ENCODE measurements at places on chromosomes 13 and 19.
A peak's percentile ranks its signal among the peaks of the same experiment; 100 is the strongest.

DNA sequence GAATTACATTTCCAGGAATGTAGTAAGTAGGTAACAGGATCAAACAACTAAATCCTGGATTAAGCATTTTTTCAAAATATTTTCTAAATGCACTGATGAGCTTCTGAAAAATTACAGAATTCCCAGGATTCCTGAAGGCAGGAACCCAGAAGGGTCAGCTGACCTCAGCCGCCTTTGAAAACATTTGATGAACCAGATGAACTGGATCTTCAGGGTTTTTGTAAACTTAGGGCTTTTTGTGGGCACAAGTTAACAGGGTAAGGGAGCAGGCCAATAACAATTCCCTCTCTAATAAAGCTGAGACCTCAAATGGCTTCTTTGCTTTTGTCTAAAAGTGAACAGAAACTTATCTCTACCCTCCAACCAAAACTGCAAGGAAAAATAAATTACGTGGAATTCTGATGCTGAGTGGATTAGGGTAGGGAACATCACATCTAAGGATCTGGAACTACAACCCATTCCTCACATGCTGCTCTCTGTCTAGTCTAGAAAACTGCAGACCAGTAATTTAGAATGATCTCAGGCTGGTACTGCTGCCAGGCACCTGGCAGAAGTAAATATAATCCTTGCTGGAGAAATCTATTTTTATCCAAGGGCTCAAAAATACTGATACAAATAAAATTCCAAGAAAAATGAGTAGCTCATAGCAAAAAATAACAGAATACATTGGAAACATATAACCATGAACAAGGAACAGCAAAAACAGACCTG lies 48.2 kb upstream of the N4BP2L1 start:
- DNase-seq, result no peak

- DNase-seq, result no peak
Observed at GRCh38 chr19:21604351-21604926, 99.0 kb downstream of the ZNF429 start.

GRCh38 chr13:100306030-100306429 lies 217.1 kb downstream of the PCCA start:
- DNase-seq, result no peak

DNA sequence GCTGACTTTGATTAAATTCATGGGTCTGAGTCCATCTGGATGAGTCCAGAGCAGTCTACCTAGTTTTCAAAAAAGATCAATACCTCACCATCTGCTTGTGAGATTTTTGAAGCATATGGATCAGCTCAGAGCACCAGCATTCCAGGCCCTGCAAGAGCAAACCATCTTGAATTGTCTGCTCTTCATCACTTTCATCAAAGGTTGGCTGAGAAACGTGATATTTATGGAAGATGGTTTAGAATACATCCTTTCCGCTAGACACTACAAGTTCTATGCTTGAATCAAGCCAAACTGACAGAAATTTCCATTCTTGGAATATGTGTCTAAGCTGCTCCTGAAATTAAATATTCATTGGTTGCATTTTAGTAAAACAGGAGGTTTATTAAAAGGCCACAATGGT lies 190.3 kb downstream of the KCNRG start:
- no peak for DNase-seq

GRCh38 chr13:68304286-68304893 lies 1074.3 kb upstream of the PCDH9 start:
- DNase-seq, result no peak

GRCh38 chr19:29873024-29873800 lies 61.4 kb downstream of the CCNE1 start:
- DNase-seq, result peak; percentile 60

GRCh38 chr19:44807652-44808462 lies 1.0 kb upstream of the BCAM start:
- no peak for DNase-seq

DNA sequence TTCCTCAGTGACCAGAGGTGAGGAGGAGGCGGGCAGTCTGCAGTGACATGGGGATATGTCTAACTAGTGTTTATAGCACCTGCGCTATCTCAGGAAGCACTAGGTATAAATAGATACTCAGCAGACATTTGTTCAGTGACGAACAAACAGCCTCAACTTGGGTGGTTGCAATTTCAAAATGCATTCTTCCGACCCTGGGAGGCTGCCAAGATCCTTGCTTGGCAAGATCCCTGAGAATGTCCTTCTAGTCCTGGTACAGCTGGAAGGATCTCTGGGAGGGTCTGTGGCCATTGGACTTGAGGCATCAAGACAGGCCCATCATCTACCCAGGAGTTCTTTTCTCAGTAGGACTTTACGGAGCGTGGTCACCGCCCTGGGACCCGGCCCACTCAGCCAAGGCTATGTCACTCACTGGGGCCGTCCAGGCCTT lies 299.5 kb downstream of the ZNF536 start:
- DNase-seq, result no peak

GRCh38 chr19:58325311-58326022 lies 1.3 kb upstream of the ZSCAN22 start:
- DNase-seq, result no peak

DNA sequence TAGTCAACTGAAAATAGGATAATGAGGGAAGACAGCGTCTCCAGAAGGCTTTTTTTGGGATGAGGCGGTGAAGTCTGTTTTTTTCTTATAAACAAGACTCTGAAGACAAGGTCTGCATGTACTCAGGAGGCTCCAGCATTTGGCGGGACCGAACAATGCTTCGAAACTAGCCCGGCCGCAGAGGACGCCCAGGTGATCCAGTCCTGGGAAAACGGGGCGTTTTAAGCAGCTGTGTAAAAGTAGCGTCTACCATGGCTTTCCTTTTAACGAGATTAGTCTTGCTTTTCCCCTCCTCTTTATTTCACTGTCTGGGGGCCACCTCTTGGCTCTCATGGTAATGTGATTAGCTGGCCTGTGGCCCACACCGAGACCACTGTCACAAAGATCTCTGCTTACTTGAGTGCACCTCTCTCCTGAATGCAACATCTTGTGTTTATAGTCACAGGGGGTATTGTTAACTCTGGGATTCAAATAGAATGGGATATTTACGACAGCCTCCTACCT lies 29.4 kb upstream of the GTF3A start:
- no peak for DNase-seq

- DNase-seq, result no peak
Observed at GRCh38 chr19:8097681-8098567, 45.4 kb downstream of the CCL25 start.

DNA sequence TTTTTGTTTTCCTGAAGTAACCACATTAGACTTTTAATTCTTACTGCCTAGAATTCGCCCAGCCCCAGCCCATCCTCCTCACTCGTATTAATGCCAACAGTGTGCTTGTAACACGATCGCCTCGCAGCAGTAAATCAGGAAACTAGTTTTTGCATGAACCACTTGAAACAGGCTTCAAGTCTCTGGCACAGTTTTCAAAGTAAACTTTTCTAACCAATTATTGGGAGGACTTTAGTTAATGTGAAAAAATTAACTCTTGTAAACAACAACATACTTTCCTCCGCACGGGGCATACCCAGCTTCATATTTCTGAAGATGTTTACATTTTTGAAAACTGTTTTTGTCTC lies 39.2 kb downstream of the TNFRSF19 start:
- no peak for DNase-seq

GRCh38 chr13:36131931-36132297 lies 732 bp upstream of the DCLK1 start:
- DNase-seq, result no peak

- no peak for DNase-seq
Observed at GRCh38 chr13:71461892-71462291, 405.1 kb downstream of the DACH1 start.

DNA sequence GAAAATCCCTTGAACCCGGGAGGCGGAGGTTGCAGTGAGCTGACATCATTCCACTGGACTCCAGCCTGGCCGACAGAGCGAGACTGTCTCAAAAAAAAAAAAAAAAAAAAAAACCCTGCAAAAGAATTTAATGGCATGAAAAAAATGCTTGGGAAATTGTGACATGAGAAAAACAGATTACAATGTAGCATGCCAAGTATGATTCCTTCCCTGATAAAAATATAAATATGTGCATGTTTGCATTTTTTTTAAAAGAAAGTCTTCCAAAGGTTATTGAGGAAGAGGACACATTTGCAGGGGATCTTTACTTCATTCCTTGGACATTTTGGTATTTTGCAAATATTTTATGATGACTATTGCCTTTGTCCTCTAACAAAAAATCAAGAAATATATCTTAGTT lies 14.5 kb upstream of the ZBTB32 start:
- no peak for DNase-seq

DNA sequence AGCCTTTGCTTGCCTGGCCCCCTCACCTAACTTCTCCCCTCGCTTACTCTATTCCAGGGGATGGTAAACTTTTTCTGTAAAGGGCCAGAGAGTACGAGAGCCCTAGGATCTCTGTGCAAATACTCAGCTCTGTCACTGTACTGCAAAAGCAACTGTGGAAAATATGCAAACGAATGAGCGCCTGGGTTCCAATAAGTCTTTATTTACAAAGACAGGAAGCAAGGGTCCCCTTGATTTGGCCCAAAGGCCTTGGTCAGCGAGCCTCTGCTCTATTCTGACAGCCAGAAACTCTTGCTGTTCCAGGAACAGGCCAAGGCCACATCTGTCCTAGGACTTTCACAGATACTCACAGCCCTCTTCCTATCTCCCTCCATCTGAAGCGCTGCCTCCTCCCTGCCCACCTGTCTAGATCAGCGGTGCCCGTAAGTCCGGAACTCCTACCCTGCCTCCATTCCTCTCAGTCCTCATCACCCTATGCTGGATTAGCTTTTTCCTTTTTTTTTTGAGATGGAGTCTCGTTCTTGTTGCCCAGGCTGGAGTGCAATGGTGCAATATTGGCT lies 37.3 kb downstream of the OPA3 start:
- no peak for DNase-seq

GRCh38 chr19:5037936-5038335 lies 69.0 kb downstream of the KDM4B start:
- DNase-seq, result no peak

DNA sequence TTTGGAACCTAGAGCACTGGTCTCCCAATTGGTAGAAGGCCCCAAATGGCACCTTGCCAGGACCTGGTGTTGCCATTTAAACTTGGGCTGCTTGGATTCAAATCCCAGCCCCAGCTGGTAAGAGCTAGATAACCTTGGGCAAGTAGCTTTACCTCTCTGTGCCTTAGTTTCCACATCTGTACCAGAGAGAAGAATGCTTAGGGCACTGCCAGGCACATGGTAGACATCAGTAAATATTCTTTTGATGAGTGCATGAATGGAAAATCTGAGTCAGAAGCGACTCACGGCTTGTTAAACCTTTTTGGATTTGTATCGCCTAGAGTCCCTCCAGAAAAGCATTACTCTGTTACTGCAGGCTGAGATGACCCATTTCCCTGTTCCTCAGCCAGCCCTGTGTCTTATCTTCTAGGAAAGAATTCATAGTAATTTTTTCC lies 90.9 kb downstream of the SIPA1L3 start:
- DNase-seq, result no peak

- no peak for DNase-seq
Observed at GRCh38 chr13:23570099-23570920, at the start of gene TNFRSF19. Gene TNFRSF19 (plus strand): TSS chr13:23570412. CDS start chr13:23590184, 19,772 bp downstream.

- no peak for DNase-seq
Observed at GRCh38 chr13:97548138-97548537, 114.2 kb downstream of the RAP2A start.

GRCh38 chr13:40342461-40342860 lies 324.0 kb downstream of the FOXO1 start:
- DNase-seq, result no peak

- no peak for DNase-seq
Observed at GRCh38 chr19:1284293-1284978, 1.2 kb upstream of the EFNA2 start.

- DNase-seq, result peak; percentile 53
Observed at GRCh38 chr13:46593398-46593797, 40.4 kb downstream of the LRCH1 start.

DNA sequence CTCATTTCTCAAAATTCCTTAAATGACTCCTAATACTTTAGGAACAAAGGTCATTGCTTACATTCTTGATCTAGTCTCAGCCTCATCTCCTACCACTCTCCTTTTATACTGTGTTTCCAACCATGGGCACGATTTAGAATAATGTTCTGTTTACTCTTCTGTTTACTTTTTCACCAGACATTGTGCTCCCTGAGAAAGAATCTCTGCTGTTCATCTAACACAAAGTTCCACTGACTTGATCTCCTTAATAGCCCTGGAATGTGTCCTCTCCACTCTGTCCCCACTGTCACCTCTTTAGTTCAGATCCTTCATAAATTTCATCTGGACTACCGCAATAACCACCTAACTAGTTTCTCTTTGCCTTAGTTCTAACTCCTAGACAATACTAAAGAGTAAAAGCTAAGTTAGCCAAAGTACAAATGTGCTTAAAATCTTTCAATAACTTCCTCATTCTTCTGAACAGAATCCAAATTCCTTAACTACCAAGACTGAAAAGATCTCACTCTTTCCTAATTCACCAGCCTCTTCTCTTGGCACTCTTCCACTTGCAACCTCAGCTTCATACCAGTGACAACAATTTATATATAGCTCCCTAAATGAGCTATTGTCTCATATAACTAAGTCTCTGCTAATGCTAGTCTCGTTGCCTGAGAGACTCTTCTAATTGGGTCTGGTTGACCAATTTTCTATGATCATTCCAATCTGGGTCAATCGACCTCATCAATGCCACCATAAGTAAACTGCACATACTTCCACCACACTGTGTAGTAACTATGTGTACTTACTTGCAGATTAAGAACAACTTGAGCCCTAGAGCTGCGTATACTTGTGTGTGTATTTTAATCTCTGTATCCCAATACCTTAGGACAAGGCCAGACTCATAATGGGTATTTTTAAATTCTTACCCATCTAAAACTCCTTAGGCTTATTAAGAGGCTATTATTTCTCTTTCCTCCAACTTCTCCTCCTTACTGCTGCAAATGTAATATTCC lies 179.9 kb downstream of the VWA8 start:
- DNase-seq, result no peak

GRCh38 chr13:31045286-31046081 lies 113.0 kb downstream of the TEX26 start:
- peak; percentile 61 for DNase-seq

GRCh38 chr19:12933287-12934072 lies at the start of gene FARSA:
Gene FARSA (minus strand): TSS chr19:12933711. CDS start chr19:12933696, 15 bp downstream.
- DNase-seq, result peak; percentile 88

GRCh38 chr13:39586958-39587605 lies 15.9 kb downstream of the LHFPL6 start:
- no peak for DNase-seq

DNA sequence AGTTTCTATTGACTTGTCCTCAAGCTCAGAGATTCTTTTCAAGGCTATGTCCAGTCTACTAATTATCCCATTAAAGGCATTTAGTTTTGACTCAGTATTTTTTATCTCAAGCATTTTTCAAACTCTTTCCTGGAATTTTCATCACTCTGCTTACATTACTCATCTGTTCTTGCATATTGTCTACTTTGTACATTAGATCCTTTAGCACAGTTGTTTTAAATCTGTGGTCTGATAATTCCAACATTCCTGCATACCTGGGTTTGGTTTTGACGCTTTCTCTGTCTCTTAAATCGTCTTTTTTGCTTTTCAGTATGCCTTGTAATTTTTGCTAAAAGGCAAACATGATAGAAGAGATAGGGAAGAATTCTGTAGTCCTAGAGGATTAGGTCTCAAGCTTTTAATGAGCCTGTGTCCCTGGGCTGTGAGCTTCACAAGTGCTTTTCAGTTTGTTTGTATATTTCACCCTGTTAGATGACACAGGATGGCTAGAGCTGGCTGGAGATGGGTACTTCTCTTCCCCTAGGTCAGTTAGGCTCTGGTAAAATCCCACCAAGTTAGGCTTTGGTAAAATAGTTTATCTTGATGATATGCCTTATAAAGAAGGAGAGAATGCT lies 46.1 kb upstream of the GPC6 start:
- no peak for DNase-seq
